ENCODE measurements at places on chromosomes 2 and 18.
A peak's percentile ranks its signal among the peaks of the same experiment; 100 is the strongest.

DNA sequence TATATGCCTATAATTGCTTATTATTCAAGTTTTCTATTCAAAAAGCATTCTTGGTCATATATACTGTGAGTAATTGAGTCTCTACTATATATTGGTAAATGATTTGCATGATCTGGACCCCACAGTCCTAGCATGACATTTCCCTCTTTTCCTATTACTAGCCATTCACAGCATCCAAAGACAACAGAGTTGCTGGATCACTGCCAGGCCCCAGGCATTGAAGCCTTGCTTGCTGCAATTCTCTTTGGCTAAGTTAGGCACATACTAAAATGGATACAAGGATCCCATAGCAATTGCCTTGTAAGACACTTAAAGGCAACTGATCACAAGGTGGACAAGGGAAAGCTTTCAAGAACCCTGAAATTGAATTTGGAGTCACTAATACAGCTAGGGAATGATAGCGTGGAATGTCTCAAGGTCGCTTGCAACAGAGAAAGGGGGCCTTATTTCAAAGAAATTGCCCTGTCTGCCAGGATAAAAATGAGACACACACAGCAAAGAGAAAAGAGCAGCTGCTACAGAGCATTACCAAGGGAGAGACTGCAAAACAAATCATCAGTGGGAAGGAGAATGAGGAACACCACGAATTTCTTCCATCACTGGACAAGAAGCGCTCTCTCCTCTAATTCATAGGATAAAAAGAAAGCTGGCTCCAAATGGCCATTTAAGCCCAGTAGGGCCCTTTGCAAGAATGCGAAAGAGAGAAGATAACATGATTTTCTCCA is 77.1 kb upstream of the EPHA4 start:
- DNase-seq: no peak

GRCh38 chr2:151999053-151999452 is 99.8 kb downstream of the CACNB4 start:
- peak; percentile 1 for DNase-seq

DNA sequence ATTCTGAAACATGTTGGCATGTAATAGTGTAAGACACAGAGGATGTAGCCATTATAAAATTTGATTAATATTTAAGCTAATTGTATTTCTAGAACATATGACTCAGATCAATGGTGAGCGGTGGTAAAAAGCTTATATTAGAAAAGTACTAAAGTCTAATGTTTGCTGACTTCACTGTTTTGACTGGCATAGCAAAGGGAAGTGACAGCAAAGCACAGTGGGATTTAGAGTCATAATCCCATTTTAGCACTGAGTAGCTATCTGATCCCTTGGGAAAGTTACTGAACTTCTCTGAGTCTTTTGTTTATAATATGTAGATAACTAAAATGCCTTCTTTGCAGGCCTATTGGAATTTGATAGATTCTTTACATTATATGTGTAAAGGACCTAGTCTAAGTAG is 60.4 kb downstream of the KIAA1328 start:
- no peak for DNase-seq

GRCh38 chr2:224025874-224026273 is 13.2 kb downstream of the SERPINE2 start:
- peak; percentile 29 for DNase-seq

DNA sequence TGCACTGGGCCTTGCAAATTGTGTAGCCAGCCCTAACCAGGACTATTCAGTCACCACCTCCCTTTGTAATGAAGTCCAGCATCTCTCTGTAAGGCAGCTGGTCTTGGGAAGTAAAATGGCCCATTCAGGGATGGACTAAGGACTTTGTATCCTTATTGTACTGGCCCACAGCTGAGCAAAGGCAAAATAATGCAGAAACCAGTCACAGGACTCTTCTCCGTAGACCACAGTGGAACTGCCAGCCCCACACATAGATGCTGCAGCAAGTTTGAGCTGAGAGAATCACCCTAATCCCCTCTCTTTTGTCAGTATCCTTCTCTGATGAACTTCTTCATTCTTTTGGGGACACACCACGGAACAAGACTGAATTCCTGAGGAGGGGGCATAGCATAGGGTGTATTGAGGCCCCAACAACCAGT is 73.6 kb upstream of the RTN4 start:
- DNase-seq: no peak

GRCh38 chr2:178142274-178143065 is 30.2 kb downstream of the RBM45 start:
- no peak for DNase-seq

DNA sequence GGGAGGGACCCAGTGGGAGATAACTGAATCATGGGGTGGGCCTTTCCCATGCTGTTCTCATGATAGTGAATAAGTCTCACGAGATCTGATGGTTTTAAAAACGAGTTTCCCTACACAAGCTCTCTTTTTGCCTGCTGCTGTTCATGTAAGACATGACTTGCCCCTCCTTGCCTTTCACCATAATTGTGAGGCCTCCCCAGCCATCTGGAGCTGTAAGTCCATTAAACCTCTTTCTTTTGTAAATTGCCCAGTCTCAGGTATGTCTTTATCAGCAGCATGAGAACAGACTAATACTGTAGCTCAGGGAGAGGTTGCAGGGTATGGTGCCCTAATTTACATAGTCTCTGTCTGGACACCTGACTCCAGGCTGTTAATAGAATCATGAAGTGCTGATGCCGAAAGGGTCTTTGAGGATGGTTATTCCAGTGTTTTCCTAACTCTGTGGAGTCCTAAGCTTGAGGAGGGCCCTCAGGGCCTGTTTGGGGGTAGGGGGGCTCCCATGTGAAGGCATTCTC is 343.2 kb downstream of the ALK start:
- no peak for DNase-seq

DNA sequence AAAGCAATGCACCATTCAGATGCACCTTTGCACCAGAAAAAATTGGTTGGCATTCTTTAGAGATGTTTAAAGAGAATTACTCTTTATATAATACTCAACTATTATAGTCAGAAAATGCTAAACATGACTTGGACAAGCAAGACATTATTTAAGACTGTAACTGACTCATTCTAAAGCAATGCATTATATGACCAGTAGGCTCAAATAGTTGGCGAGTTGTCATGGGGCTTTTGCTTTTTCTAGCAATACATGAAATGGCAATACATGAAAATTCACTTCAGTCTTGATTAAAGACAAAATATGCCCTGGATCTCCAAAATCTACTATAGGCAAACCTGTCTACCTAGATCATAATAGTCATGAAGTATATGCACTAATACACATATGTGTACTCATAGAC is 216.9 kb upstream of the VWC2L start:
- DNase-seq: no peak

DNA sequence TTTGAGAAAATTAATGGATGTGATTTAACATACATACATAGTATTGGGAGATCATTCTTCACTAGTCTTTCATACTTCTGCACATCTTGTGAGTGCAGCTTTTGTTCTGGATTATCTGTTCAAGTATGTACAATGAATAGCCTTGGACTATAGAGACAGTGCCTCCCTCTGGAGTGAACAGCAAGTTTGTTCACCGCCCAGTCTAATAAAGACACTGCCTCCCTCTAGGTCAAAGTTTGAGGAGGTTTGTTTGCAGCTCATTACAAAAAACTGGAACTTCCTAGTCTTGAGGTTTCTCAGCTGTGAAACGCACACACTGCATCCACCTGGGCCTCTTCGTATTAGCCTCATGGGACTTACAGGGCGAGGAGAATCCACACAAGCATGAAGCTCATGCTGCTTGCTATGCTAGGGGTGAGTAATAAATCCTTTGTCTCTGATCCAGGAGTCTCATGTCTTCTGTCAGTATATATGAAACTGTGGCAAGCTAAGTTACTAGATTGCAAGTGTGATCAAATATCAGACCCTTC is 26.0 kb upstream of the LAPTM4A start:
- no peak for DNase-seq

DNA sequence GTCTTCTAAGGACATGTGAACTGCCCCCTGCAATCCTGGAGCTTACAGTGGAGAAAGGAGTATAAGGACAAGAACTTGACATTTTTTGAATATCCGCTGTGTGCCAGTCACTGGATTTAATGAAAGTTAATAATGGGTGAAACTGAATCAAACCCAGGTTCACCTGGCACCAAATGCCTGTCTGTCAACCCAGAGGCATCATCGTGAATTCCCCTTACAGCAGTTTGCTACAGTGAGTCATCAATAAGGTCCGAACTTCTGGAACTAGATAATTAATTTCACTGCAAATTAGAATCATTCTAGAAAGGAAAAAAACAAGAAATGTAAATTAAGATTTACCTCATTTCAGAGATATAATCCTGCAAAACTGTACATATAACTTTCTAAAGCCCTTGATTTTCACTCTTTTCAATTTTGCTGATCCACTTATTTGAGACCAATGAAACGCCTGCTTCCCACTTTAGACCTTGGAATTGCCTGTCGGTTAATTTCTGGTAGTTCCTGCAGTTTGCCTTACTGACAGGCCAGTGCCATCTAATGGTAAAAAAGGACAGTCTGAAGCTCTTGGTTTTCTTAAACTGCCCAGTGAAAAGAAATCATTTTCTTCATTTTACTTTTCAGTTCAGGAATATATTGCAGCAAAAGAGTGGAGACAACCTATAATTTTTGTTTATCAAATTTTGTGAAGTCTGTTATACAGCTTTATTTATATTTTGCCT is 8.2 kb downstream of the DSG2 start:
- no peak for DNase-seq

- no peak for DNase-seq
These were observed 19.5 kb downstream of the SLC20A1 start for GRCh38 chr2:112665113-112665780.

DNA sequence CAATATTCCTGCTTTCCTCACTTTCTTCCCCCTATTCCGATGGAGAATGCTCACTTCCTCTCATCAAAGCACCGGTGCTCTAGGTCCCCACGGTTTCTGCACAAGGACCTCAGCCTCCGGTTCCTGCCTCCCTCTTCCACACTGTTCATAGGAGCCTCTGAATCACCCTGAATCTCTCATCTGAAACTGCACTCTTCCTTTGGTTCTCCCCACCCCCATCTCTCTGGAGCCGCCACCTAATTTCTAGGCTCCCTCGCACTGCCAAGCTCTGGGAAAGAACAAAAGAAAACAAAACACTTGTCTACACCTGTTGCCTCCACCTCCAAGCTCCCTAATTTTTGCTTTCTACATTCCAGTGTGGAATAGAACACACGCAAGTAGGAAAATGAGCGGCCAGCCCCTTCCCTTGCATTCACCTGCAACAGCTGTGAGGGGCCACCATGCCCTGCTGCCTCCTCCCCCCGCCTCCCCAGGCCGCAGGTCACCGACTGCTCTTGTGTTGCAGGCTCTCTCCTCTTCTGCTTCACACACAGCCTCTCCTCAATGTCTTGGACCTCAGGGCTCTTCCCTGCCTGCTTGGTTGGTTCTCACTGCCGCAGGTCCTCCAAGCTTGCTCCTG is 9.6 kb downstream of the FBXO15 start:
- no peak for DNase-seq

GRCh38 chr2:197201874-197202273 is 108.7 kb downstream of the ANKRD44 start:
- no peak for DNase-seq

DNA sequence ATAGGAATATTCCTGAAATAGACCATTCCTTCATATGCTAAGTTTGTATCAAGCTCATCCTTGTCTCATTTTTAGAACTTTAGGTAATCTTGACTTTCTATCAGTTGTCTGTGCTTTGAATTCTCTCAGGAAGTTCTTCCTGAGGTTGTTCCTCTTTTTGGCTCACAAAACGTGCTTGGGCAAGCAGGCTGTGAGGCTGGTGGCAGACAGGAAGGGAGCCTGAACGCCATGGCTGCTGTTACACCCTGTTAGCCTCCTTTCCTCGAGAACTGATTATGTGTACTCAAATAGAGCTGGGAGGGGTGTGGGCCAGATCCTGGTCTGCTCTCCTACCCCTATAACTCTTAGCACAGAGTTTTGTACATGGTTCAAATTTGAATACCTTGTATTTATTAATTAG is 136.4 kb upstream of the CELF4 start:
- no peak for DNase-seq

DNA sequence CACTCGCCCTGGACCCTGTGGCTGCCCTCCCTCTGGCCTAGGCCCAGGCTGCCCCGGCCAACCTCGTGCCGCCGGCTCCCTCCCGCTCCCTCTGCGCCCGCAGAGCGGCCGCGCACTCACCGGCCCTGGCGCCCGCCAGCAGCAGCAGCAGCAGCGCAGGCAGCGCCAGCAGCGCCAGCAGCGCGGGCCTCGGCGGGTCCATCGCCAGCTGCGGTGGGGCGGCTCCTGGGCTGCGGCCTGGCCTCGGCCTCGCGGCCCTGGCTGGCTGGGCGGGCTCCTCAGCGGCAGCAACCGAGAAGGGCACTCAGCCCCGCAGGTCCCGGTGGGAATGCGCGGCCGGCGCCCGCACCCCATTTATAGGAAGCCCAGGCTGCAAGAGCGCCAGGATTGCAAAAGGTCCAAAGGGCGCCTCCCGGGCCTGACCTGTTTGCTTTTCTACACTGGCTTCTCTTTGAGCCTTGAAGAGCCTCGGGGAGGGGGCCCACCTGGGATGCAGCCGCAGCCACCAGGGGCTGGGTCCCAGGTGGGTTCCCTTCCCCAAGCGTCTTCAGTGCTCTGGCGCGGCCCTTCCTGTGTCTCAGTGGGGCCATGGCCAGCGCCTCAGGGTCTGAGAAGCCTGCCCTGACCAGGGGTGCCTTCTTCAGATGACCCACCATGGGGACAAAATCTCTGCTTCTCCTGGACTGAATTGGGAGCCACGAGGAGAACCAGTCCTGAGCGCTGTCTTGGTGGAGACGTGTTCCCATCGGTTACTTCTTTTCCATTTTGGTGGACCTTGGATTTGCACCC is at the start of gene APOB:
Gene APOB (minus strand): TSS at position 330 of the 789 bp plus-strand sequence. CDS start 128 bp downstream, at position 202.
- no peak for DNase-seq

DNA sequence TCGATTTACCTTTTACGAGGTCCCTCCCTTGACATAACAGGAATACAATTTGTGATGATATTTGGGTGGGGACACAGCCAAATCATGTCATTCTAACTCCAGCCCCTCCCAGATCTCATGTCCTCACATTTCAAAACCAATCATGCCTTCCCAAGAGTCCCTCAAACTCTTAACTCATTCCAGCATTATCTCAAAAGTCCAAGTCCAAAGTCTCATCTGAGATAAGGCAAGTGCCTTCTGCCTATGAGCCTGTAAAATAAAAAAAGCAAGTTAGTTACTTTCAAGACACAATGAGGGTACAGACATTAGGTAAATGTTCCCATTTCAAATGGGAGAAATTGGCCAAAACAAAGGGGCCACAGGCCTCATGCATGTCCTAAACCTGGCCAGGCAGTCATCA is 381.1 kb downstream of the PIK3C3 start:
- DNase-seq: no peak

GRCh38 chr2:199315299-199316179 is 142.2 kb downstream of the SATB2 start:
- no peak for DNase-seq

All from stimulated activated CD8-positive, alpha-beta memory T cell treated with anti-CD3 and anti-CD28 coated beads, Interleukin-12 subunit alpha, Interleukin-12 subunit beta, amount 100 ng/mL, for 4 hours (primary cell).